Immature natural killer cell (primary cell): ENCODE measurements at places on chromosomes 13 and 19. TPM values are rescaled to one million over a fixed set of nuclear protein-coding genes. Genes with fewer than 3 reads are reported as not detected.
A peak's percentile ranks its signal among the peaks of the same experiment; 100 is the strongest.

The TSKS gene
- not detected for polyA plus RNA-seq

- H3K36me3 ChIP-seq = no peaks in the 10 kb centered on the region
- H3K27ac ChIP-seq = no peak overlapping the region
- H3K4me1 ChIP-seq = no peaks in the 10 kb centered on the region
- no peaks in the 10 kb centered on the region for H3K27me3 ChIP-seq
- no peak overlapping the region for H3K4me3 ChIP-seq
- no peak for DNase-seq
These were observed 15.1 kb downstream of the ZNRF4 start for GRCh38 chr19:5470264-5470671.

- no peak for DNase-seq
- no peaks in the 10 kb centered on the region for H3K27me3 ChIP-seq
- peaks cover 8% of the 10 kb centered on the region for H3K36me3 ChIP-seq
- H3K4me1 ChIP-seq = peaks cover 2% of the 10 kb centered on the region
- no peak overlapping the region for H3K4me3 ChIP-seq
These were observed 74.2 kb downstream of the SLC7A1 start for GRCh38 chr13:29521336-29521735.

DNA sequence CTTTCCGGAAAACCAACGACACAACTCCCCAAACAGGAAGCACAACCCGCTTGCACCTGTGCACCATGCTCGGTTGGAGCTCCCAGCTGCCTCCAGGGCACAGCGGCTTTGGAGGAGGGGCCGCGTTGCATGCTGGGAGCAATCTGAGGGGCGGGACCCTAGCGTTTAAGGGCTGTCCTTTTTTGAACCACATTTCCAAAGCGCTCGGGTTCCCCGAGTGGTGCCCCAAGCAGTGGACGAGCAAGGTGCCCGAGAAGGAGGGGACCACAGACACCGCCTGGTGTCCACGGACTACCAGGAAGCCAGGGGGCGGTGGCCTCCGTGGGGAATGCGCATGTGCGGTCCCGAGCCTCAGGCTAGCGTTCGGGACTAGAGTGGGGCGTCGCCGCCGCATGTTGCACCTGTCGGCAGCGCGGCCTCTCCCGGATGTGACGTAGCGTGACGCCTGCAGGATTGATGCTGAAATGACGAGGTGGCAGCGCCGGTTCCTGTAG, 11.9 kb upstream of the ZNF57 start:
- H3K27me3 ChIP-seq = peaks cover 4% of the 10 kb centered on the region
- H3K4me1 ChIP-seq = no peaks in the 10 kb centered on the region
- DNase-seq = peak; percentile 57
- peak overlapping the region; percentile 44 for H3K4me3 ChIP-seq
- no peaks in the 10 kb centered on the region for H3K36me3 ChIP-seq

DNA sequence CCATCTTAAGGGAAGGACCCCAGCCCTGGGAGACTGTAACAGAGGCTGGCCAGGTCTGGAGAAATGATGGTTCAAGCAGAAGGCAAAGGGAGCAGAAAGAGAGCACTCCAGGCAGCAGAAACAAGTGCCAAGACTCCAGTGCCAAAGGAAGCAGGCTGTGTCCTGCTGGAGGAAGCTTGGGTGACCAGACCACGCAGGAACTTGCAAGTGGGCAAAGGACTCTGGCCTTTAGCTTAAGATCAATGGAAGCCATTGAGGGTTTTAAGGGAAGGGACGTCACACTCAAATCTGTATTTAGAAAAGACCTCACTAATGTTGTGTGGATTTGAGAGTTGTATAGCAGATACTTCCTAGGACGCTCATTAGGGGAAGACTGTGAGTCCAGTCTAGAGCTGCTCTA, 95.5 kb downstream of the MIPEP start:
- no peak overlapping the region for H3K4me3 ChIP-seq
- peaks cover 9% of the 10 kb centered on the region for H3K36me3 ChIP-seq
- DNase-seq = no peak
- no peaks in the 10 kb centered on the region for H3K27me3 ChIP-seq

- H3K36me3 ChIP-seq = no peaks in the 10 kb centered on the region
- H3K27me3 ChIP-seq = peaks cover 2% of the 10 kb centered on the region
- peak overlapping the region; percentile 55 for H3K27ac ChIP-seq
- no peak overlapping the region for H3K4me3 ChIP-seq
- no peak for DNase-seq
These were observed 6.3 kb downstream of the SH3GL1 start for GRCh38 chr19:4393947-4394590.

DNA sequence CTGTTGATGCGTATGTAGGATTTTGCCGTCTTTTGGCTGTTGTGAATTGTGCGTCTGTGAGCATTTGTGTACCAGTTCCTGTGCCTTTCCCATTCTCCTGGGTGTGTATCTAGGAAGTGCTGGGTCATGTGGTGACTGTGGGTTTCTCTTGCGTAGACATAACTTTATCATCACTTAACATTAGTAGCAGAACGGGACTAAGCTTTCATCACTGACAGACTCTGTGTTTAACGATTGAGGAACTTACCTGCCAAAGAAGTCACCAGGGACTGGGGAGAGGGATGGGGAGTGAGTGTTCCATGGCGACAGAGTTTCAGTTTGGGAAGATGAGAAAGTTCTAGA, 15.0 kb downstream of the FZR1 start:
- no peak for DNase-seq
- H3K27ac ChIP-seq = no peak overlapping the region
- peaks cover 10% of the 10 kb centered on the region for H3K36me3 ChIP-seq
- peaks cover 16% of the 10 kb centered on the region for H3K4me1 ChIP-seq
